ENCODE measurements at places on chromosomes 12 and 14.

- DNase-seq, result no peak
Observed at GRCh38 chr12:24780697-24781368, 168.1 kb downstream of the BCAT1 start.

- no peak for DNase-seq
Observed at GRCh38 chr14:74846968-74847665, 28.8 kb downstream of the PROX2 start.

DNA sequence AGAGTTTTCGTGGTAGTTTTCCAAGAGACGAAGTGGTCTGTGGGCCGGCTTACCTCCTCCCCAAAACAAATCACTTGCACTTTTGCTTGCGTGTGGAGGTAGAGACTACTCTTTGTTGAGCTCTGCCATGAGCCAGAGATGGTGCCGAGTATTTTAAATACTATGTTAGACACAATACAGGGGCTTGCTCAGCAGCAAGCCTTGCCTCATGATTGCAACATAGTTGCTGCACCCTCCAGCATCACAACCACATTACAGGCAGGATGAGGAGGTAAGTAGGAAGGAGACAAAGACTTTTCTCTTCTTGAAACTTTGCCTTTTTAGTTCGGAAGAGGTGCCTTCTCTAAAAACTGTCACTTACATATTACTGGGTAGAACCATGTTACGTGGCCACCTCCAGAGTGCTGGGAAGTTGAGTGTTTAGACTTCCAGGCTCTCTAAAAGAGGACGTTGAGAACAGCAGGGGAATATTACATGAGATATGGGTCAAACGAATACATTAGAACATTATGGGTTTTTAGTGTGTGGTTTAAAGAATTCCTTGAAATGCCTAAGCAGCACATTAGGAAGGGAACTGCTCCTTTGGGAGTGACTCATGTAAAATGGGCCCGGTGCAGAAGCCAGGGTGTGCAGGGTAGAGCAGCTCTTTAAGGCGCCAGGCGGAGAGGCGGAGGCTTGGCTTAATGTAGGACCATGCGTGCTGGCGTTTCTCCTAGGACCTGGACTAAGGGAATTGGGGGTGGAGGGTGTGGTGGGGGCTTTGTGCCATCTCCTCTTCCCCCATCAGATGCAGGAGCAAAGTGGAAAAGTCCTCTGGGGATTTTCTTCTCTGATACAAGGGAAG lies 110.6 kb upstream of the PRMT8 start:
- DNase-seq, result no peak

GRCh38 chr14:23058654-23059504 lies 1.6 kb upstream of the CDH24 start:
- DNase-seq, result no peak

DNA sequence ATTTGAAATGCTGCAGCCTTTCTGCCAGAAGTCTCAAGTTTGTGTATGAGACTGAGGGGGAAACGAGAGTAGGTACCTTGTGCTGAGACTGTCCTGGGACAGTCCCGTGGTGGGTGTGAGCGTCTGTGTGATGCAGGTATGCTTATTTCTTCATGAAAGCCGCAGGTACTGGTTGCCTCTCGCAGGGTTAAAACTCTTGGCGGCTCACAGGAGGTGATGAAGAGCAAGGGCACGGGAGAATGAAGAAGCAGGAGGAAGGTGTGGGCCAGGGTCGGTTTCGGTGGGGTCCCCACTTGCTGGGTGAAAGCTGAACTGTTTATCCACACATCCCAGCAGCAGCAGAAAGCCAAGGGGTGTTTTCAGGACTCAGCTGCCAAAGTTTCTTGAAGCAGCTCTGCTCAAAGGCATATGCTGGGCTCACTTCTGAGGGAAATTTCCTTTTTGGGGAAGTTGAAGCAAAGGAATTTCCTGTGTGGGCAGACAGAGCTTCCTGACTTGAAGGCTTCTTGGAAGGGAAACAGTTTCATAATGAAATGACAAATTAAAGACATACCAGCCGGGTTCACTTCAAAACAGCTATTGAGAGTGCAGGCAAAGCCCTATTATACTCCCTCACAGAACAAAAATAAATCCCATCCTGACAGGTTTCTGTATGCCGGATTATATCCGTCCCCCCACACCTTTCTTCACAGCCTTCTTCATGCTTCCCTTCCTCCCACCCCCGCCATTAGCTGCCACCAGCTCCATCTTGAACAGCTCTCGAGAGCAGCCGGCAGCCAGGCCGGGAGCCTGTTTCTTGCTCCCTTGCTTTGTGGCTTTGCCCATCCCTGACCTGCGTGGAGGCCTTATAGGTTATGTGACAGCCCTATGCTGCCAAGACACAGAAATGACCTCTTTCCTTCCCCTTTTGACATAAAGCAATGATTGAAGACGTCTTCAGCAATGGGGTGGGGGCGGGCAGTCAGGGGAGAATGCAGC lies 116.6 kb downstream of the ETV6 start:
- DNase-seq, result peak; percentile 76

- no peak for DNase-seq
Observed at GRCh38 chr12:69789351-69789750, 35.7 kb upstream of the MYRFL start.

GRCh38 chr14:102590667-102591099 lies 1.8 kb upstream of the RCOR1 start:
- DNase-seq, result no peak

DNA sequence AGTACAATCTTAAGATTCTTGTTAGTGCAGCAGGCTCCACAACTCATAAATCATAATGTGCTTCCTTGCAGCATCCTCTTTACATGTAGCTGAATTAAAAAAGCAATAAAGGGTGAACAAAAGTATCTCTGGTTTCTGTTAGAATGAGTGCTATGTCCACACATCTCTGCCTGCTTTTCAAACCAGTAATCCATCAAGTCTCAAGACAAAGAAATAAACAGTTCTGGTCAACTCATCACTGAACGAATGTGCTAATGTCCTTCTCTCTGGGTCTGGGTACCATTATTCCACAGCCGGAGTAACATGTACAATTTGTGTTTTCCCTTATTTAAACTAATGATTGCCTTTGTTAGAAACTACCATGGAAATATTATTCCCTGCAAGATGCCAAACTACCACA lies 273.0 kb upstream of the USP15 start:
- DNase-seq, result no peak

- no peak for DNase-seq
Observed at GRCh38 chr14:93126111-93126510, 10.4 kb upstream of the ITPK1 start.

GRCh38 chr12:66453844-66454243 lies 151.6 kb downstream of the HELB start:
- DNase-seq, result no peak

DNA sequence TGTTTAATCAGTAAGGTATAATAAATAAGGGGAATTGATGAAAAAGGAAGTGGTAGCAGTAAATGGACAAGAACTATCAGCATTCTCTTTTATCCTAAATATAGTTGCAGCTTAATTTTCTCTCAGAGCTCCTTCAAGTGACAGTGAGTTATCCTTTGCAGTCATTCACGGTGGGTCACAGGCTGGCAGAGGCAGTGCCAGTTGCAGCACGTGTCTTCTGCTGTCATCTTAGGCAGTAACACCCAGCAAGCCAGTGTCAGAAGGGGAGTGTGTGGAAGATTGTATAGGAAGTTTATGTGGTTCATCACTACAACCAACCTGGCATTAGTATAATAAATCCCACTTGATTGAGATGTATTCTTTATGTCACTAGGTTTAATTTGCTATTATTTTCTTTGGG lies 170.0 kb downstream of the CCDC91 start:
- DNase-seq, result no peak

- DNase-seq, result no peak
Observed at GRCh38 chr12:119204131-119204530, 25.4 kb downstream of the HSPB8 start.

DNA sequence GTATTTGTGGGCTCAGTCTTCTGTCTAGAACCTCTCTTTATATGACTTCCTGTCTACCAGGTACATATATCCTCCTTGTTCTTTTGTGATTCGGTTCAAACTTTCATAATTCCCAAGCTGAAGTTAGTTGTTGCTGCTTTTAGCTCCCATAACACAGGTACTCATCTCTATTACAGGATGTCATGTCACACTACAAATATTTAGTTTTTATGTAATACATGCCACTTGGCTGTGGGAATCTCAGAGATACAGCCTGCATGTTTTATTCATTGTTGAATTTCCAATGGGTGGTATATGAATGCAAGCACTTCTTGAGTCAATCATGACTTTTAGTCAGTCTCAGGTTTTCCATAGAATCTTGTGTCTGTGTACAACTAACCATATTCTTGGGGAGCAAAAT lies 122.7 kb downstream of the SINHCAF start:
- no peak for DNase-seq

DNA sequence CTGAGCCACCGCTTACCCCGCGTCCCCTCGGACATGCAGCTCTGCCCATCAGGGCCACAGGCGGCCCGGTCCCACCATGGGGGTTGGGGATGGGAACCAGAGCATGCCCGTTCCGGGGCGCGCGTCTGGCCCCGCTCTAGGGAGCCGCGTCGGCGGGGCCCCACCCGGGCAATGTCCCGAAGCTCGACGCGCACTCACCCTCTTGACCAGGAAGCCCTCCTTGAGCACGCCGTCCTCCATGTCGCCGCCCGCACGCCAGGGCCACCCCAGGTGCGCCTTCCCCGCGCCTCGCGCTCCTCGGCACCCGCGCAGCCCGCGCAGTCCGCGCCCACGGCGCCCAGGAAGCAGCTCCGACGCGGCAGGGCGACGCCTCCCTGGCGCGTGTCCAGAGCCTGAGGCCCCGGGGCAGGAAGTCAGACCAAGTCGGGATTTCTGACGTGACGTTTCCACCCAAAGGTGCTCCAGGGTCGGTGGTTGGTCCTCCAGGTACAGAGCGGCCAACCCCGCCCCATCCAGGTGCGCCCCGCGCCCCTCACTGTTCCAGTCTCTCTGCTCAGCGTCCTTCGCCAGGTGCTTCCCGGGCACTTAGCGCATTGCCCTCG lies at the start of gene PLEK2:
Gene PLEK2, minus strand, starts transcription at position 346 of the 602 bp plus-strand sequence. Its CDS starts 106 bp downstream, at position 240.
- peak; percentile 3 for DNase-seq

- no peak for DNase-seq
Observed at GRCh38 chr14:105333020-105333490, 18.5 kb downstream of the PACS2 start.

GRCh38 chr14:98966016-98966415 lies 306.0 kb downstream of the BCL11B start:
- DNase-seq, result no peak

- no peak for DNase-seq
Observed at GRCh38 chr12:30862486-30862885, 64.1 kb upstream of the TSPAN11 start.

- no peak for DNase-seq
Observed at GRCh38 chr12:126369487-126370463, 1304.5 kb downstream of the AACS start.

- DNase-seq, result no peak
Observed at GRCh38 chr12:1188016-1188415, 197.0 kb downstream of the ERC1 start.

GRCh38 chr12:132295101-132295526 lies 34.3 kb downstream of the GALNT9 start:
- no peak for DNase-seq

DNA sequence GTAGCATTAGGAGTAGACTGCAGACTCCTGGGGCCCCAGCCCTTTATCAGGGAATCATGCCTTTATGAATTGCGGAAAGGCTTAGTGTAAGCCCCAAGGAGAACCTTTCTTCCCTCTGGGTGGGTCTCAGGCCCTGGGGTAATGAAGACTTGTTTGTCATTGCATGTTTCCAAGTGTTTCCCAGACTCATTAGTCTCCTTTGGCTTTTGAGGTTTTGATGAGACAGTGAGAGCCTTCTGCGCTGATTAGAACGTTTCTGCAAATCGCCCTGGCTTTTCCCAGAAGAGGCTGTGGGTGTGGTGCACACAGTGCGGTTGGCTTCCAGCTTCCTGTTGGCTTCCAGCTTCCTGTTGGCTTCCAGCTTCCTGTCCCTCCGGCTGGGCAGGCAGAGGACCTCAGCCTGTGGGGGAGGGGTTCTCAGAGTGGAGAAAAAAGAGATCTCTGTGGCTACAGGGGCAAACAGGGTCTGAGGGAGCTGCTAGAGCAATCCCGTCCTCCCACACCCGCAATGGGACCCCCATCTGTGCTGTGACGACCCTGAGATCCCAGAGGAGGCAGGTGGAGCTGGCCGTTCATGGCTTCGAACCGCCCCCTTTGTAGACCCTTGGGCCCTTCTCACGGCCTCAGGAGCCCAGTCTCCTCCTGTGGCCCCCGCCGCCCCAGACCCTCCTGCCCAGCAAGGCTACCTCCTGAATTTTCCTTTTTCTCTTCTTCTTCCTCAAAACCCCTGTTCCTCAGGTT lies 42.1 kb downstream of the GPR68 start:
- no peak for DNase-seq

- DNase-seq, result no peak
Observed at GRCh38 chr12:27396216-27396815, 50.2 kb upstream of the SMCO2 start.

DNA sequence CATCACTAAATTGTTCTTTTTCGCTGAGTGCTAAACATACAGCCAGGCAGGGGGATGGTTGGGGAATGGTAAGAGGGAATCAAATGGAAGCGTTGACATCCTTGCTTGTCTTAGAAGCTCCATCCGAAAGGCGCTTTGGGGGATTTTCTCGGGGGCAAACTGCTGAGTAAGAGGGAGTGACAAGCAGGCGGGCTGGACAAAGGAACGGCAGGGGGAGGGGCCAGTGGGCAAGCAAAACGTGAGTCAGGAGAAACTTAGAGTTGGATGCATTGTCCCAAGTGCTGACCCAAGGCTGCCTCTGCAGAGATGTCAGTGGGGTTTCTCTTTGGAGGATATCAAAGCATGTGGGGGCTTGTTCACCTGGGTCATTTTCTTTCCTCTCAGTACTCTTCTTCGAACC lies 480.5 kb downstream of the VRK1 start:
- DNase-seq, result no peak

- DNase-seq, result no peak
Observed at GRCh38 chr12:22366181-22366580, 31.7 kb upstream of the ST8SIA1 start.

GRCh38 chr12:46484396-46485061 lies 112.0 kb upstream of the SLC38A2 start:
- no peak for DNase-seq

DNA sequence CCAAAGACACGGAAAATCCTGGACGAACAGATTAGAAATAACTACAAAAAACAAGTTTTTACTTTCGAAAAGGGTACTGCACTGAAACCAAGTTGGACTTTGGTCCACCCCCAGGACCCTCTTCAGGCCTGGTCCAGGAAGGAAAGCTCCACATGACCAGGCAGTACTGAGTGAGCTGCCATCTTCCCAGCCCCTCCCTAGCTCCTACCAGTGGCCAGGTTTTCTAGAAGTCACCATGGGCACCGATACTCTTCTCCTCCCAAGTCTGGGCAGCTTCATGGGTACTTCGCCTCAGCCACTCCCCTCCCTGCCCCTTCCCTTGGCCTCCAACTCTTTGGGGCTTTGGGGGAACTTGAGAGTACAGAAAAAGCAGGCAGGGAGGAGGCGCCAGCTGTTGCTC lies 6.6 kb downstream of the VAMP1 start:
- DNase-seq, result no peak

GRCh38 chr14:91606851-91607250 lies 96.7 kb upstream of the PPP4R3A start:
- no peak for DNase-seq

- DNase-seq, result no peak
Observed at GRCh38 chr12:9888665-9889273, 7.5 kb downstream of the KLRF2 start.

Data from stimulated activated CD8-positive, alpha-beta memory T cell treated with anti-CD3 and anti-CD28 coated beads, Interleukin-7, amount 100 ng/mL, for 48 hours (primary cell).